Stimulated activated naive CD8-positive, alpha-beta T cell treated with anti-CD3 and anti-CD28 coated beads, Interleukin-15, amount 100 ng/mL, for 72 hours (primary cell): ENCODE measurements at places on chromosomes 3 and 15.
A peak's percentile ranks its signal among the peaks of the same experiment; 100 is the strongest.

- no peak for DNase-seq
Measured at GRCh38 chr3:32435911-32436815, 44.5 kb downstream of the CMTM7 start.

- no peak for DNase-seq
Measured at GRCh38 chr3:160069986-160070385, 81.4 kb downstream of the IL12A start.

- no peak for DNase-seq
Measured at GRCh38 chr3:57942388-57942787, 65.8 kb upstream of the FLNB start.

DNA sequence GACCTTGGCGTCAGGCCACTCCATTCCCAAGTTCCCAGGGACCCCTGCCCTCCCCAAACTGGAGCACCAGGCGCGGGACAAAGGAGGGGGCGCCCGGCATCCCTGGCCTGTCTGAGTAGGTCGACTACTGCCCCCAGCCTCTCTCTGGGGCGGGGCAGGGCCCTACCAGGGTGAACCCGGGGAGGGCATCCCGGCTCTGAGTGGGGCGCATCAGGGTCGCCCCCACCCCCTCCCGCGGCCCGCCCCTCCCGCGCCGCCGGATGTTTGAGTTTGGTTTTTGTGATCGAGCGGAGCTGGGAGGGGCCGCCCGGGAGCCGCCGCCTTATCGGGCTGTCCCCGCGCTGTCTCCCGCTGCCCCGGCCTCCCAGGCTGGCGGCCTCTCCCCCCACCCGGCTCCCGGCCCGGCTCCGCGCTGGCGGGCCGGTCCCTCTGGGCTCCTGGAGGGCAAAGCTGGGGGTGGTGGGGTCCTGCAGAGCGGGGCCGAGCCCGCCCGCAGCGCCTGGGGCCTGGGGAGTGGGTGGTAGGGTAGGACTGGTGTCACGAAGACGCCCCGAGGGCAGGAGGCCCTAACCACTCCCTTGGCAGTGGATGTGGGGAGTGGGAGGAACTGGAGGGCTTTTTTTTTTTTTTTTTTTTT lies 47.2 kb upstream of the SMAD6 start:
- peak; percentile 13 for DNase-seq

GRCh38 chr3:194315088-194315964 lies 35.8 kb downstream of the CPN2 start:
- peak; percentile 88 for DNase-seq

DNA sequence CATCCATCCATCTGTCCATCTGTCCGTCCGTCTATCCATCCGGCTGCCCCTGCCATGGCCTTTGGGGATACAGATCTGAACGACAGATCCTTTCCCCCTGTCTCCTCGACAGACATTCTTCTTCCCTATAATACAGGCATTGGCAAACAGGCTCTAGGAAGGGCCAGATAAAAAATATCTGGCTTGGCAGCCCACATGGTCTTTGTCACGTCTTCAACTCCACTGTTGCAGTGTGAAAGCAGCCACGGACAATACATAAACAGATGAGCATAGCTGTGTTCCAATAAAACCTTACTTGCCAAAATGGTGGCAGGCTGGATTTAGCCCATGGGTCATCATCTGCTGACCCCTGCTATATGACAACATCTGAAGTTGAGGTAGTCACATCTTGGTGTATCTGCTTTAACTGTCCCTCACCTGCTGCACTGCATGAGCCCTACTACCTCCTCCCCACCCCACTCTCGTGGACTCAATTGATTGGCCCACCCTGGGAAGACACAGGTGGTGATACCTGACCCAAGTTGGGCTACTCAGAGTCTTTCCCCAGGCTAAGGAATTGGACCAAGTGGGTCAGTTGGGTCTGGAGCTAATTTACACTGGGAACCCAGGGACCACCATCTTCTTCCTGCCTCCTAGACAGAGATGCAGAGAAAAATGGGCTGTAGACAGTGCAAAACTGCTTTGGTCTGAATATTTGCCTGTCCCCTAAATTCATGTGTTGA lies 128.4 kb upstream of the SMAD3 start:
- DNase-seq: no peak

DNA sequence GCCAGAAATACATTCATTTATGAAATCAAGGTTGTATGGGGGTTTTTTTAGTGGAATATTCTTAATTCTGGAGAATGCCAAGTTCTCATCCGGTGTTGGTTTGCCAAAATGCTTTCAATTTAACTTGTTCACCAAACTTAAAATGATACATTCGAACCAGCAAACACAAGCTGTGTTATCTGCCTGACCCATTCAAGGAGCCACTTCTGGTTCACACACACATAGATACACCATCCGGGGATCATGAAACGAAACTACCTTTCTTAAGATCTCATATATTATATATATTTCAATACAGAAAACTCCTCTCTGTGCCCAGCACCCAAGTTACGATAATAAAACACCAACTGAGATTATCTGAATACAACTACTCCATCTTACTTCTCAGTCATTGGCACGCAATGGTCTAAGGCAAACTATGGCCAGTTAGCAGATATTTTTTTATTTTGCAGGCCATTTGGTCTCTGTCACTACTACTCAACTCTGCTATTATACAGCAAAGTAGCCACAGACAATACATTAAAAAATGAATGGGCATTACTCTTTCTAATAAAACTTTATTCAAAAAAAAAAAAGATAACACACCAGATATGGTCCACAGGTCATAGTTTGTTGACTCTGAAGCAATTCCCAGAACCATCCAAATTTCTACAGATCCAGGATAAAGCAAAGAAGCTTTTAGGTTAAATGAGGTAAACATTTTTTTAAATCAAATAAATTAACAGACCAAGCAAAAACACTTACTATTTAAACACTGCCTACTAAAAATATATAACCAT lies 89.6 kb downstream of the TBL1XR1 start:
- no peak for DNase-seq

DNA sequence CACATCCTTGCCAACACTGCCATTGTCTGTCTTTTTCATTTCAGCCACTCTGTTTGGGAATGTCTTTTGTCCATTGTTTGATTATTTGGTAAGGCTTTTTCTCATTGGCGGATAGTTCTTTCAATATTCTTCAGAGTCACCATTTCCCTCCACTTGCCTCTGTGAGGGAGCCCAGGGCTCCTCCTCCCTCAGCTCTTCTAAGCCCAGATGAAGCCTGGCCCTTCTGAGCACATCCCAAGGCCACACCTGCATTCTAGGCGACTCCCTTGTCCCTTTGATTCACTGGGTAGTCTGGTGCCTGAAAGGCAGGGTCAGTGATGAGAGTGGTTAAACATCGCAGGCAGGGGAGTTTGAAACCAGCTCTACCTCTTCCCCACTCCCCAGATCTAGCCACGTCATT lies 12.4 kb upstream of the LTF start:
- no peak for DNase-seq

GRCh38 chr3:170712798-170713197 lies 126.9 kb upstream of the SLC7A14 start:
- no peak for DNase-seq

- DNase-seq: peak; percentile 81
Measured at GRCh38 chr3:16286161-16286560, 21.1 kb downstream of the OXNAD1 start.

DNA sequence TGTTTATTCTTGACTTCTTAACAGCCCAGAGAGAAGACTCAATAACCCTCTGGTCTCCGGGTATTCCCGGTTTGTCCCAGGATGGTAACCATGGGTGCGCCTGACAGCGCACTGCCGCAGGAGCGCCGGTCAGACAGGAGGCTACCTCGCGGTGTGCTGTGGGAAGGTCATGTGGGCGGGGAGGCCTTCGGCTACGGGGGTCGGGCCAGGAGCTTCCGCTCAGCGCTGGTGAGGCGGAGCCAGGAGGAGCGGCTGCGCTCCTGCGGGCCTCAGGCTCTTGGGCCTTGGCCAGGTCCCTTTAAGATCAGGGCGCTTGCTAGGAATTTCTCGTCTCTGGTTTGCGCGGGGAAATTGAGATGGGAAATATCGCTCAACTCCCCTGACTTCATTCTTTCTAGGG lies 182.3 kb upstream of the NDN start:
- no peak for DNase-seq

GRCh38 chr15:49675041-49675440 lies 54.2 kb downstream of the DTWD1 start:
- DNase-seq: no peak

- no peak for DNase-seq
Measured at GRCh38 chr3:167750272-167750971, 14.9 kb downstream of the SERPINI1 start.

GRCh38 chr15:73683777-73684580 lies at the start of gene CD276:
Gene CD276 (plus strand): TSS chr15:73684383. CDS start chr15:73699640, 15,257 bp downstream.
- no peak for DNase-seq

GRCh38 chr3:87335931-87336330 lies 59.5 kb upstream of the POU1F1 start:
- DNase-seq: no peak

GRCh38 chr3:42340466-42340865 lies 69.9 kb downstream of the LYZL4 start:
- DNase-seq: no peak

DNA sequence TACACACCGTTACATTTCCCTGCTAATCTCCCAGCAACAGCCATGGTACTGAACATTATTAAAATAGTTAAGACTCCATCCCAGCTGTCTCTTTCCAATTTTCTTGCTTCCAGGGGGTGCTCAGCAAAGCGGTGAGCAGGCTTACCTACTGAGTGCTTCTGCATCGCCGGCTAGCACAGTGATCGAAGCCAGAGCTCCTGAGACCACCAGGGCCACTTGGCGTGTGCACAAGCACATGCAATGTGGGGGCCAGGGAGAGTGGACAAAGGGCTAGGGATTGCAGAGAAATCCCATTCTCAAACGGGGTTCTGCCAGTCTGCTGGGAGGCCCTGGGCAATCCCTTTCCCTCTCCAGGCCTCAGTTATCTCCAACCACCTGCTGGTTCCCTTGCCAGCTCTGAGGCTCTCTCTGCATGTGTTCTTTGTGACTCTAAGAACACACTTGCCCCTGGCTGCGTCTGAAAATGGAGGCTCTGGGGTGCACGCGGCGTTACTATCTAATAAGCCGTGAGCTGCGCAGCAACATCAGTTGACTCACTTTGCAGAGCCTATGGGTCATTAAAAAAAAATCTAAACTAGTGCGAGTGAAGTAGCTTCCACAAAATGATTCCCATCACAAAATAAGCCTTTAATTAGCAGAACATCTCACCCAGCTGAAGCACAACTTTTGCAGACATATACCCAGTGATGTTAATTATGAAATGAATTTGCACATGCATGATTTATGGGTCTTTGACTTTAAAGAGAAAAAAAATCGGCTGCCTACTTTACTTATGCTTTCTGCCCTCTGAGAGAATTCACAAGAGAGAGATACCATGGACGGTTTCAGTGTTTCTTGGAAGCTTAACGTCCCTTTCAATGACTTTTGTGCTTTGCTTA lies 271.5 kb downstream of the TLE3 start:
- no peak for DNase-seq

GRCh38 chr15:29636921-29637320 lies 185.3 kb downstream of the TJP1 start:
- DNase-seq: no peak

DNA sequence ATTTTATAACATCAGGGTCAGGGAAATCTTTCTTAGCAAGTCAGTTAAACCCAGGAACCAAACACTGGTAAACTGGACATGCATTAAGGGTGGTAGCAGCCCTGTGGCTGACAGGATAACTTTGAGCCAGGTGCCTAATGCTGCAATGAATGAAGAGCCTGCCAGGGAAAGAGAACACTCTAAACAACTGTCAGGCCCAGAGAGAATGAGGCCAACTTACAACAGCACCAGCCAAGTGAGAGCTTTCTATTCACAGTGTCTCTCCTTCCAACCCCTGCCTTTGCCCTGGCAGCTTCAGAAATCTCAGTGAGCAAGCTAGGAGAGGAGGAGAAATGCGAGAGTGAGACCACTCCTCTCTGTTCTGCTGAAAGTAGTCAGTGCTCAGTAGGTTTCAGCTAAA lies 50.4 kb upstream of the ATP2C1 start:
- no peak for DNase-seq

GRCh38 chr3:149016242-149016641 lies 24.9 kb downstream of the GYG1 start:
- no peak for DNase-seq

DNA sequence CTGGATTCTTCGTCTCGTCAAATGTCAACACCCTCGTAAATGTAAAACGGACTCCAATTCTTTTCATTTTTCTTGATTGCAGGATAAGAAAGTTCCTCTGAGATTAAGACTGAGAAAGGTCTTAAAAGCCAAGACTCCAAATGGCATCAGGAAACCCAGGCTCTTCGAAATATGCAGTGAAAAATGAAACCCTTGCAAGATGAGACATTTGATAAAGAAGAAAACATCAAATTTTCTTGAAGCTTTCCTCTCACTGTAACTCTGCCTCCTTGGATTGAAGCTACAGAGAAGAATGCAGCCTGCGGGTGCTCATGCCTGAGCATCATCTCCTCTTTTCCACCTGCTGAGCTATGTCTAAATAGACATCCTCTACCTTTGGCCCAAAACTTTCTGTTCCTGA lies 342.4 kb upstream of the THBS1 start:
- no peak for DNase-seq

- no peak for DNase-seq
Measured at GRCh38 chr3:40414270-40414669, 27.3 kb downstream of the ENTPD3 start.

DNA sequence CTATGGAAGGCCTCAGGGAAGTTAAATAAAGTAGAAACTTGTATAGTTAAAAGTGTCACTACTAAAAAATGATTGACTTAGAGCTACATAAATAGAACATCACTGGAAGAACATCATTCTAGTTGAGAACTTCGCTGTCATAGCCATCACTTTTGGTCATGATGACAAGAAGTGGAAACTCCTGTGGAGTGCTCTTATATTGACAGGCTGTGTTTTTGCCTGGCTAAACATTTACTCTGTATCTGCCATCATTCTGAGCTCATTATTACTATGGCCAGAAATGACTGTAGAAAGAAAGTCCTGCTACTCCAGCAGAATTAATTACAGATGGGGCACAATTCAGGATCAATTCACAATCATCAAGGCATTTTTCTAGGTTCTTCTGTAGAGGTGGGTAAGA lies 165.1 kb upstream of the GOLIM4 start:
- DNase-seq: no peak

GRCh38 chr3:131749826-131750225 lies 247.1 kb upstream of the MRPL3 start:
- DNase-seq: no peak

DNA sequence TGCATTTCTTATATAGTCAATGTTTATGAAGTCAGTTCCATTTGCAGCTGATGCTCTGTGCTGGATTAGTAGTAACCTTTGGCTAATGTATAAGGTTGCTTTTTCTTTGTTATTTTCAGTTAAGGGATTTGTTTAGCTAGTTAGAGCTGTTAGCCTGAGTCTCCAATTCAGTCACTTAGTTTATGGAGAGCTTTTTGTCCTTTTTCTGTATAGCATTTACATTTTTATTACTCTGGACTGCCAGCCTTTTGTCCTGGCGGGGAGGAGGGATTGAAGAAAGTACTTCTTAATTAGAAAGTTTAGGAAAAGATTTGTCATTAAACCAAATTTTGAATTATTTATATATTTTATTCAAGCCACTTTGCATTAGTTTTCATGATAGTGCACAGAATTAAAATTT lies 52.0 kb downstream of the DNAJC13 start:
- no peak for DNase-seq

- no peak for DNase-seq
Measured at GRCh38 chr3:112132088-112132487, 960 bp downstream of the GCSAM start.
